ENCODE measurements at places on chromosomes 2 and 18. TPM values are rescaled to one million over a fixed set of nuclear protein-coding genes. Genes with fewer than 3 reads are reported as not detected.

Gene ALPP
- not detected for total RNA-seq

Gene SLC23A3
- 0.59 TPM for total RNA-seq

DNA sequence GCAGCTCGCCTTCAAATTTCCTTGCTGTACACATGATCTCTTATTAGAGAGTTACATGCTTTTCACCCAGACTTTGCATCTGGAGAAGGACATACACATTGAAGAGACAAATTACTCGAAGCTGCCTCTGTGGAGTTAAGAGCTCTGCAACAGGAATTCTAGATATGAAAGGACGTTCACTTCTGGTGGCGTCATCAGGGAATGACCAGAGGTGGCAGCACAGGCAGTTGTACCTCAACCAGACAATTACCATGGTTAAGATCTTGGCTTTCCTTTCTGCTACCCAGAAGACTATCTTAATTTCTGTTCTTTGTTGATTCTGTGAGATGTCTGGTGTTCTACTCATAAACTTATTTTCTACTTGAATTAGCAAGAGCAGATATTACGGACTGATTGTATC, 39.1 kb upstream of the MC4R start:
- DNase-seq = no peak

- DNase-seq = no peak
Measured at GRCh38 chr2:81299841-81300240, 995.3 kb upstream of the LRRTM1 start.

- no peak for DNase-seq
Measured at GRCh38 chr2:181910028-181910831, 18.7 kb downstream of the ITPRID2 start.
